ENCODE measurements at places on chromosomes 4 and X.

DNA sequence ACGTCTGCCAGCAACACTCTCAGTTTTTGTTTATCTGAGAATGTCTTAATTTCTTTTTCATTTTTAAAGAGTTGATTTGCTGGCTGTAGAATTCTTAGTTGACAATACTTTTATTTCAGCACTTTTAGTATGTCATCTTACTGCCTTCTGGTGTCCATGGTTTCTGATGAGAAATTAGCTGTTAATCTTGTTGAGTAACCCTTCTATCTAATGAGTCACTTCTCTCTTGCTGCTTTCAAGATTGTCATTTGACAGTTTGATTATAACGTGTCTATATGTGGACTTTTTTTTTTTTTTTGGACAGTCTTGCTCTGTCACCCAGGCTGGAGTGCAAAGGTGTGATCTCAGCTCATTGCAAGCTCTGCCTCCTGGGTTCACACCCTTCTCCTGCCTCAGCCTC, 24.0 kb upstream of the TMEM255A start:
- no peak for DNase-seq

- no peak for DNase-seq
Measured at GRCh38 chr4:138992676-138993075, 22.9 kb upstream of the NOCT start.

- DNase-seq = peak; percentile 80
Measured at GRCh38 chr4:3352941-3353594, 60.2 kb downstream of the RGS12 start.

- no peak for DNase-seq
Measured at GRCh38 chrX:136395271-136395670, 92.5 kb upstream of the BRS3 start.

GRCh38 chr4:109119852-109120251, 182.6 kb downstream of the COL25A1 start:
- DNase-seq = no peak

- DNase-seq = no peak
Measured at GRCh38 chr4:181670506-181670905, 572.7 kb upstream of the TENM3 start.

- DNase-seq = no peak
Measured at GRCh38 chrX:97898798-97899197, 1015.1 kb downstream of the RPA4 start.

DNA sequence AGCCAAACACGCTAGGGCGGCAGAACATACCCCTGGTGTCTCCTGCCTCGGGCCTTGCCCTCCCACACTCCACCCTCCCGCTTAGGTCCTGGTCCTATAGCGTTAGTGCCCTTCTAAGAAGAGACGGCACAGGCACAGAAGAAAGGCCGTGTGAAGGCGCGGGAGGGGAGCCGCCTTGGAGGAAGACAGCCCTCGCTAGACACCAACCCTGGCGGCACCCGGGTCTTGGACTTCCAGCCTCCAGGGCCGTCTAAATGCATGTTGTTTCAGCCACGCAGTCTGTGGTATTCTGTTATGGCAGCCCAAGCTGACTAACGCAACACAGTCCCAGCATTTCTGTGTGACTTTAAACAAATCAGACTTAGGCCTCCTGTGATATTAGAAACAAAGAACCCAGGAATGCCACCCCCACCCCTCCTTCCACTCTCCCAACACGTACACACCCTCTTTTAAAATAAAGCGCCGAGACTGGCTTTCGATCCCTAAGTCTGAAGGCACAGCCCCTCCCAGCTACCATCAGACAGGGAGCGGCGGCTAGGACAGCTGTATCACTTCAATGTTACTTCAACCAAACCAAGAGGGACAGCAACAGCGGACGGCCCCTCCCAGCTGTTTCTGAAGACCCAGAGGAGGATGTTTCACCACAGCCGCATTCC, 128.0 kb downstream of the AFAP1 start:
- no peak for DNase-seq

GRCh38 chrX:108020631-108021030, 24.2 kb upstream of the VSIG1 start:
- no peak for DNase-seq

- no peak for DNase-seq
Measured at GRCh38 chr4:88659890-88660208, 37.8 kb downstream of the NAP1L5 start.

GRCh38 chrX:129649268-129650182, 5.2 kb downstream of the APLN start:
- peak; percentile 60 for DNase-seq

DNA sequence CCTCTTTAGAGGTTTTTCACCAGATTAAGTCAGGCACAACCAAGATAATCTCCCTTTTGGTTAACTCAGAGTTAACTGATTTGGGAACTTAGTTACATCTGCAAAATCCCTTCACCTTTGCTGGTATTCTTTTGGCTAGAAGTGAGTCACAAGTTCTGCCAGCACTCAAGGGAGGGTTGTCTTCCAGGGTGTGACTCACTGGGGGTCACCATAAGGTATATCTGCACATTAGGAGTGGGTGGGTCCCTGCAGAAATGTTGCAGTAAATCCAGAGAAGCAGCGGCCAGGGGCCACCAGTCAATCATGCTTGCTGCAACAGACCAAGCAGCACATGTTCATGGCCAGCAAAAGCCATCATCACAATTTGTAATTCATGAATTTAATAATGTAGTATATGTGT, 59.8 kb upstream of the MAML3 start:
- DNase-seq = no peak

- DNase-seq = no peak
Measured at GRCh38 chr4:3498901-3499510, 33.2 kb downstream of the LRPAP1 start.

DNA sequence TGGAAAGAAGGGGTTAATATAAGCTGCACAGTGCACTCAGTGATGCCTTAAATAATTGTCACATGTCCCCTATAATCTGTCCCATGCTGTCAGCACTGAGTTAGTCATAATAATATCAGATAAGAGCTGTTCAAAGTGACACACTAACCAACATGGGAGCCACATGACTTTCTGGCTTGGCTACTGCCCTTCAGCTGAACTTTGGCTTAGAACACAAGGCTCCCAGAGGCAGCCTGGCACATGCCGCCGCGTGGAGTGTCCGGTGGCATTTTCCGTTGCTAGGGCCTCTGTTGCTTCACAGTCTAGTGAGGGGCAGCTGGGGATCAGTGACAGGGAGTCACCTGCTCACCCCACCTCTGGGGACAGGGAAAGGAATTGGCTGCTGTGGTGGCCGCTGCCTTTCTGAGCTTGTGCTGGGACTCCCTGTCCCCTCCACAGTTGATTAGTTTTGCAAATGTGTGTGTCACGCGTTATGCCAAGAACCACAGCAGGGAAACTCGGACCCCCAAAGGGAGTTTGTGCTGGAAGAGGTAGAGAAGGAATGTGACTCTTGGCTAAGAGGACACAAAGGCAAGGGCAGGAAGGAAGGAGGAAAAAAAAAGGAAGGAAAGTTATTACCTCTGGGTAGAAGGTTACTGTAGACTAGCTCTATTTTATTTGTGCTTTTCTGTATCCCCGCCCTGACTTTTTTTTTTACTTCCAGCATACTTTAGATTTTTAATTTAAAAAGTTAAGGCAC, 41.1 kb upstream of the PPARGC1A start:
- DNase-seq = no peak

- no peak for DNase-seq
Measured at GRCh38 chr4:10354746-10355145, 102.5 kb downstream of the ZNF518B start.

GRCh38 chr4:145626623-145626982, 7.4 kb downstream of the MMAA start:
- DNase-seq = no peak

DNA sequence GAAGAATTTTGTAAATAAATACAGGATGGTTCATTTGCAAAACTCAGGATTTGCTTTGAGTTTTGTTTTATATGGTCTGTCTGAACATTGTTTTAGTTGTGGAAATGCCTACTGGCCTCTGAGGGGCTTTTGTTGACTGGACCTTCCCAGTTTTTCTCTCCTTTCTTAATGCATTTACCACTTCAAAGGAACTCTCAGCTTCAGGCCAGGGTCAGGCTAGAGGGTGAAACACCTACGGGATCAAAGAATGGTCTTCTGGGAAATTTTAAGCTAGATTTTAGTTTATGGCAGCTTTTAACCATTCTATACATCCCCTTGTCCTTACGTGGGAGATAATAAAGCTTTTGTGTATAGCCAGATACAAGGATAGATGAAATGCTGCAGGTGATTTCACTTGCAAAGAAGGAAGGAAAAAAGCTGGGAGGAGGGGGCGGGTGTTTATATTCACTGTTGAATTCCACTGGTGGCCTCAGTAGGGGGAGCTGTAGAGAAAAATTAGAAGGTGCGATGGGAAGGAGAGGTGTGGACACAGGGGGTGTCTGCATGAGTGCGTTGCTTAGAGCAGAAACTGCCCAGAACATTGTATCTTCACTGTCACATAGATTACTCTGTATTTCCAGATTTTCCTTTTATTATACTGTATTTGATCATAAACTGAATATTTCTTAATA, 151.8 kb downstream of the TSPAN5 start:
- peak; percentile 3 for DNase-seq

- DNase-seq = no peak
Measured at GRCh38 chr4:104912518-104912917, 234.2 kb upstream of the TET2 start.

GRCh38 chrX:78333521-78333920, 6.1 kb upstream of the CYSLTR1 start:
- DNase-seq = no peak

- DNase-seq = no peak
Measured at GRCh38 chr4:39363773-39364393, 2.3 kb downstream of the RFC1 start.

- no peak for DNase-seq
Measured at GRCh38 chr4:89439533-89439932, 131.9 kb upstream of the GPRIN3 start.

GRCh38 chr4:17336986-17337385, 174.9 kb downstream of the QDPR start:
- no peak for DNase-seq

DNA sequence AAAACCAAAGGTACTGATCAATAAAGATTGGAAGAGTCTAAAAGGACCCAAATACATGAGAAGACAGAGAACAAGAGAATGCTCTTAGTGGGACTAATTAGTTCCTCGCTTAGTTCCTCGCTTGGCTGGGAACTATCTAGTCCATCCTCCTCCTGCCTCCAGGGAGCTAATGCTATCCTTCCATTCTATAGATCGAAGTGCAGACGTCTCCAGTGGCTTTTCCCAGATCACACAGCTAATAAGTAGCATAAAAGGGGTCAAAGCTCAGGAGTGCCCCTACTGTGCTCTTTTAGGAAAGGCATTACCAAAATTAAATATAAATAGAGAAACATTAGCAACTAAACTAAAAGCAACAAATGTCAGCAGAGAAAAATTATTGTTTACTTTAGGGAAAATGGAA, 42.3 kb upstream of the PPARGC1A start:
- no peak for DNase-seq

DNA sequence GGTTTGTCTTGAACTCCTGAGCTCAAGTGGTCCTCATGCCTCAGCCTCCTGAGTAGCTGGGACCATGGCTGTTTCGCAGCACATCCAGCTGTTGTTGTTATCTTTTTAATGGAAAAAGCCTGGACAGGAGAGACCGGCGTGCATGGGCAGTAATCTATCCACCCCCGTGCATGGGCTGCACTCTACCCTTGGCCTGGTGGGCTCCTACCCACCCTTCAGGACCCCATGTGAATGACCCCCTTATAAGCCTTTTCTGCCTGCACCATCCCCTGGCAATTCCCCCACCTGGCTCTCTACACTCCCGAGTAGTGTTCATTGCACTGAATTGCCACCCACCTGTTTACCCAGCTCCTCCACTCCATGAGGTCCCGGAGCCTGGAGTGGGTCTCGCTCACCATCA, 18.9 kb upstream of the HTRA3 start:
- no peak for DNase-seq

DNA sequence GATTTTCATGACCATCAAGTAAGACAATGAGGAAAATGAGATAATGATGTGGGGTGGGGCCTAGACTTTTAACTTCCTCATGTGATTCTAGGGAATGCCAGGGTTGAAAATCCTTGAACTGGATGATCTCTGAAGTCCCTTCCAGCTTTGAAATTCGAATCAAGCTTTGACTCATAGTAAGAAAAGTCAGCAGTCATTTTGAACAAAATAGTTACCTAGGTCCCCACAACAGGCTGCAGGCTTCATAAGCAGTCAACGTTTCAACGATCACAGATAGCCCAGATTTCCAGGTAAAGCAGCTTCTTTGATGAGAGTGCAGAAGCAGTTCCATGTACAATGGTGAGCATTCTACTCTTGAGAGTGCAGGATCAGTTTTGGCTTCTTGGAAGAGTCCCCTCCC, 93.7 kb downstream of the GRIA3 start:
- no peak for DNase-seq

- no peak for DNase-seq
Measured at GRCh38 chrX:83829874-83830273, 31.1 kb upstream of the CYLC1 start.

DNA sequence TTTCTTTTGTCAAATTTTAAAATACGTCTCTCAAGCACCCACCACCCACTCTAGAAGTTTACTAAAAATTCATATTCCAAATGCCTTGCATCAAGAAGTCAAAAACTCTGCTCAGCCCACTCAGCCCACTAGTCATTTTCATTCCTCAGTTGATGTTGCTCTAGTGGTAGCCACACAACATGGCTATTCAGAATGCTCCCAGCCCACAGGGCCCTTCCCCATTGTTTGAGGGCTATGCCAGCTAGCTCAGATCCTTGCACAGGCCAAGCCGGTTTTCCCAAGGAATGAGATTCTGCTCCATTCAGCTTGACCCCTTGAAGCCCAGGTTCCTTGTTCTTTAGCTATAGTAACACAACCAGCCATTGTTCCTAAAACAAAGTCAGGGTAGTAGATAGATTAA, 297.5 kb upstream of the RASGEF1B start:
- no peak for DNase-seq

GRCh38 chrX:143788265-143788664, 67.7 kb upstream of the SPANXN2 start:
- no peak for DNase-seq

- no peak for DNase-seq
Measured at GRCh38 chr4:42398171-42398870, 1.0 kb downstream of the SHISA3 start.

DNA sequence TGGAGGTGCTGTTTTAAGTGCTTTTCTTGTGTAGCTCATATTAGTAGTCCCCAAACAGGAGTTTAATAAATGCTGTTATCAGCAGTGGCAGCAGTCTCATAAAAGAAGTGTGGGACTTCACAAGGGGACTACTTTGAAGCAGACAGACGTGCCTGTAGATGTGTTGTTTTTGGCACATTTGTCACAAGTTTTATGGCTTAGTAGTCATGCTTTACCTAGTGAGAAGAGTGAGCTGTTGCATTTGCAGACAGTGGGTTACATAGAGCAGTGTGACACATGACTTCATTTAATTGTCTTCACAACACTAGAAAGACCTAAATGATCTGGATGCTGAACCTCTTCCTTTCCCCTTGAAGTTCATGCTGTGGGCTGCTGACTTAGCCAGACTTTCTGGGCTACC, 149.5 kb upstream of the MBNL3 start:
- DNase-seq = peak; percentile 74

- no peak for DNase-seq
Measured at GRCh38 chrX:134373736-134374135, 86.2 kb upstream of the HPRT1 start.

DNA sequence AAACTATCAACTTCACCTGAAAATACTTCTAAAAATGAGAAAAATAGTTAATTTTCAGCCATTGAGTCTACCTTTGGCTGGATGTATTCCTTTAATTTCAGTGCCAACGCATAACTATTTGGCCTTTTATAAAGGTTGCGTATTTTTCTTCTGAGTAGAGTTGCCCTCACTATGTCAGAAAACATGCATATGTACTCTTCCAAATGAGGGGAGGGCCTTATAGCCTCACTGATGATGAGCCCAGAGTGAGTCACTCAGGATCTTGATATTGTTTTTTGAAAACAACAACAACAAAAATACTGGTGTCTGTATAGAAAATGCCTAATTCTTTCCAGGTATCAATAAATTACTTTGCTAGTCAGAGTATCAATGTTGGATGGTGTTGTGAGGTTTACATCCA, 349.3 kb downstream of the FBXO8 start:
- DNase-seq = no peak
